ENCODE measurements at places on chromosomes 4 and X.

- no peak for DNase-seq
These were observed 32.1 kb downstream of the TAPT1 start for GRCh38 chr4:16194214-16194613.

DNA sequence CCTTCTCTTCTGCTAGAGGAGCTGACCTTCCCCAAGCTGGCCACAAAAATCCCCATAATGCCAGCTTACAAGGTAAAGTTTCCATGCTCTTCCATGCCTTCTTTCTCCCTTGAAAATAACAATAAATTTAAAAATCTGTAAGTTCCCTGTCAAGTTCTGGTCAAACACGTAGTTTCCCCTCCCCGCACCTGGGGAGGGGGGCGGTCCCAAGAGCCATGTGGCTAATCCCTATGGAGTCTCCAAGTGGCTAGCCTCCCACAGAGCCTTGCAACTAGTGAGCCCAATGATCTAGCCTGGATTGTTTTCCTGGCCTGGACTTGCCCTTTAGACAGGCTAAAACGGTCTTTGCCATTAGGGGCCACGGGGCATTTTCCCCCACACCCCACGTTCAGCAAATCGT lies 2.1 kb upstream of the NRK start:
- no peak for DNase-seq

- no peak for DNase-seq
These were observed 197.9 kb downstream of the SHOX start for GRCh38 chrX:828411-828959.

- DNase-seq: no peak
These were observed 40.6 kb upstream of the PRDX4 start for GRCh38 chrX:23626651-23627050.

DNA sequence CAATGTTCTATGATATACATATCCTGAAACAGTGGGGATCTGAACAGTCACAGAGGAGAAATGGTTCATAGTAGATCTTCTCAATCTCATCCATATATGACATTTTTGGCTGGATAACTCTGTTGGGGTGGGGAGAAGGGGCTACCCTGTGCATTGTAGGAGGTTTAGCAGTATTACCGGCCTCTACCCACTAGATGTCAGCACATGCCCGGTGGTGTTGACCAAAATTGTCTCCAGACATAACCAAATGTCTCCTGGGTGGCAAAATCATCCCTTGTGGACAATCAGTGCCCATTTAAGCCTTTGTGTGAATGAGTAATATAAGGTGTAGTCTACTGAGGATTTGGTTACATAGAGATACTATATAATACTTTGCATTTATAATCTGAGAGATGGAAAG lies 89.9 kb downstream of the PLS3 start:
- DNase-seq: peak; percentile 45

DNA sequence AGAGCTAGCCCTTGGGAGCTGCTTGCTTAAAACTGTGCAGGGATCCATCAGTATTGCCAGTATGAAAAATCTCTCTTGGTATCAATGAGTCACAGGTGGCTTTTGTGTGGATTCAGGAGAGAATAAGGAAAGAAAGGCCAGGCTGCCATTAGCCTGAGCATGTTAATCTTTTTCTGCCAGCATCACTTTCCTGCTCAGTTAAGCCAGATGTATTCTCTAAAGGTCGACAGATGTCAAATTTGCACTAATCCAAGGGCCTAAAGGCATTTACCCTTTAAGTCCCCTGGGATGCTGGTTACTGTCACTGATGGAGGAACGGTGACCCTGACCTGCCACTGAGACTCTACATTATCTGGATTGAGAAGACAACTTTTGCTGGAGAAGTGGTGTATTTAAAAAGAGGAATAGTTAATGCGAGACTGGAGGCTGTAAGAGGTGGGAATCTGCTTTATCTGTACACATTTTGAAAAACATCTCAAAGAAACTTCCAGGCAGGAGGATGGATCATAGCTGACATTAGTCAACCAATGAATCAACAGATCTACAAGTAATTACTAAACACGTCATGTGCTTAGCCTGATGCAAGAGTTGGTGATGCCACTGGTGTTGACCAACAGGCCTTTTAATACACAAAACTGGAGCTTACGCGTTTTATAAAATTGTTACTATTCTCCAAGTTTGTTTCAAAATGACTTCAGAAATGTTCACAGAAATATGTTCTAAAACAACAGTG lies 241.4 kb upstream of the ANXA3 start:
- DNase-seq: no peak

GRCh38 chrX:12885508-12885907 lies 18.6 kb downstream of the TLR7 start:
- DNase-seq: no peak

GRCh38 chr4:162162672-162163071 lies 1.1 kb downstream of the FSTL5 start:
- no peak for DNase-seq

- peak; percentile 52 for DNase-seq
These were observed 308.5 kb downstream of the EVC2 start for GRCh38 chr4:5399790-5400421.

GRCh38 chr4:76278583-76278982 lies 27.1 kb downstream of the FAM47E start:
- no peak for DNase-seq

- no peak for DNase-seq
These were observed 464.1 kb upstream of the TRAM1L1 start for GRCh38 chr4:117549524-117549923.

DNA sequence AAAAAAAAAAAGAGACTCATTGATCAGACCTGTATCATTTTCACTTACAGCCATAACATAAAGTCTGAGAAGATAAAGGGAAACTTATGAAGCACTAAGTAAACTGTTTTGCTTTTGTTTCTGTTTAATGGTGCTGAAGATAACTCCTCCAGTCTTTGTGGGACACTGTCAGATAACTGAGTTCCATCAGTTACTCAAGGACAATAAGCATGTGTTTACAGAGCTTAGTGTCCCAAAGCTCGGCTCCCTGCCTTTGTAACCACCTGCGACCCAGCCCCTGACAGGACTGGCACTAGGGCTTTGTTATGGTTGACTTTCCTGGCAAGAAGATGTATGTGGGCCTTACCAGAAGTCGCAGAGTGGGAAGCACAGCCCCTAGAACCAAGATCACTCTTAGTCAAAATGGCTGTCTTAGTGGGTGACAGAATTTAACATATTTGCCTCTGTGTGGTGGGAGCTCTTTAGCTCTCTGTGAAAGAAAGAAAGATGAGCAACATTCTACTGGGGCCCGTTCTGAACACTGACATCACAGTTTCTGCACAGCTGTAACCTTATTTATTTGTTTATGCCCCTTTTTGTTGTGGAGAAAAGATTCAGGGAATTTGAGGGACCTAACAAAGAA lies 68.1 kb downstream of the FNIP2 start:
- no peak for DNase-seq

DNA sequence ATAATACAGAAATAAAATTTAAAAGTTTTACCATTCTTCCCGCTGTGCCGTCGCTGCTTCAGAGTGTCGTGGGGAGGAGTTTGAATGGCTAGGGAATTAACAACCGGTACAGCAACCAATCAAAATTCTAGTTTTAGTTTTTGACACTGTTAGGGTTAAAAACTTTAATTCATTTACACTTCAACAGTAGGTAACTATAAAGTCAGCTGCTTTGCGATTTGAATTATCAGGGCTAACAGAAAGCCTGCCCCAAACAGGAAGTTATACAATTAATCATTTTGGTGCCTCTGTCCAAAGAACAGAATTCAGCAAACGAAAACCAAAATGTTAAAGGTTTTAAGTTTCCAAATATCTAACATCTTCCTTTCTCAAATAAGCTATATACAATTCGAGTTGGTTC lies 2.3 kb downstream of the HNRNPD start:
- no peak for DNase-seq

- no peak for DNase-seq
These were observed 217.8 kb downstream of the SHOX start for GRCh38 chrX:848386-848785.

- no peak for DNase-seq
These were observed 35.7 kb downstream of the DIPK2B start for GRCh38 chrX:45164995-45165394.

GRCh38 chrX:13076176-13076961 lies 31.9 kb upstream of the FAM9C start:
- DNase-seq: no peak

DNA sequence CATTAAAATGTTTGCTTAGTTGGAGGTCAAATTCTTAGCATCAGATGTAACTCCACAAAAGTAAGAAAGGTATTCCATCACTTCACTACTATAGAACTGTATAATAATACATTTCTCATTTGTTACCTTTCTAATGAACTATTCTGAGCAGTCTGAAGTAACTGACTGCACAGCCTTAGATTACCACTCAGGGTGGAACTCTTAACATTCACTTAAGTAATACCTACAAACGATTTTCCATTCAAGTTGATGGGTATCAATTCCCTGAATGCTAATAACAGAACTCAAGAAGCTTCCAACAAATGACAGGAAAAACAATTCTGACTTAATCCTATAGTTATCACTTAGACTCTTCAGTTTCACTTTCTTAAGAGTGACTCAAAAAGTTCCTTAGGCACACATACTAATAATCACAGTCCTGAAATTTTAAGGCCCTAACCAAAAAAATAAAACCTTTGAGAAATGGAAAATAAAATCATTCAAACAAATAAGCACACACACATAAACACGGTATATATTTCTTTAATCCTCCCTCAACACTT lies 20.9 kb downstream of the HNRNPD start:
- DNase-seq: no peak

GRCh38 chrX:26954029-26954428 lies 509.1 kb downstream of the PPP4R3C start:
- DNase-seq: no peak

GRCh38 chr4:56259655-56260054 lies 127.6 kb downstream of the AASDH start:
- DNase-seq: no peak

GRCh38 chrX:72468607-72469006 lies 104.0 kb downstream of the HDAC8 start:
- DNase-seq: no peak

DNA sequence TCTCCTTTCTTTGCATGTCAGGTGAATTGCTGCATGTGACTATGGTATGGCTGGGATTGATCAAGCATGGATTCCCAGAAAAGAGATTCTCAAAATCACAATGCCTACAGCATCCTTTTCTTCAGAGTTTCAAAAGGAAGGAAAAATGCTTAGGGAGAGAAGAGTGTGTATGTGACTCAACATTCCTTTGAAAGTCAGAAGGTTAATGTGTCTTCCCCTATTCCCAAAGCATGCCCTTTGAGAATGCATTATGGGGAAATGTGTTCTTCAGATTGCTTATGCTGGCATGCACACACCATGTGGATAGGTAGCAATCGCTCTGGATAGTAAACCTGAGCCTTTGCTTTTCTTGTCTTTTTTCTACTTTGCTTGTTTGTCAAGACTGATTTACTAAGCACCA lies 78.5 kb downstream of the ELOVL6 start:
- DNase-seq: no peak

DNA sequence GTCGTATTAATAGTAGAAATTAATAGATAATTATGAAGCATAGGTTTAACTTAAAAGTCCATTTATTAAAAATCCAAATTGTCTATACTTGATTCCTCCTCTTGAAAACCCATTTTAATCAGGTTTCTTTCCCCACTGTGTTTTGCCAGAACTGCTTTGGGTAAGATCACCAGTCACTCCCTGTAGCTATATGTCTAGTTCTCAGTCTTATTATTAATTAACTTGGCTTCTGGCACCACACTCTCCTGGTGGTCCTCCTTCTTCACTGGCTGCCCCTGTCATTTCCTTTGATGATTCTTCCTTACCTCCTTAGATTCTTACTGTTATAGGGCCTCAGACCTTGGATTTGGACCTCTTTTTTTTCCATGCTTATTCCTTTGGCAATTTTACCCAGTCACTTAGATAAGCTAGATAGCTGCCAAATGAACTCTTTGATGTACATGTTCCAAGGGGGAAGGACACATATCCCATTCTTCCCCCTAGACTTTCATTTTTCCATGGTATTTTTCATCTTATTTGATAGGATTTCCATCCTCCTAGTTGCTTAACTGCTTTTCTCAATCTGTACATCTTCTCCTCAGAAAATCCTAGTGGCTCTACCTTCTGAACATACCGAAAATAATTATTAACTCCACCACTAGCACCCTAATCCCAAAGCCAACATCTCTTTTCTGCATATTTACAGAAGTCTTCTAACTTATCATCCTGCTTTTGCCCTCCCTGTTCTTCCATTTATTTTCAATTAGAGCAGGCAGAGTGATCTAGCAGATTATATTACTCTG lies 24.5 kb downstream of the GIMD1 start:
- DNase-seq: no peak

- peak; percentile 74 for DNase-seq
These were observed at the start of gene ATP11C for GRCh38 chrX:139932901-139933796. TSS of gene ATP11C (minus strand) at chrX:139933053. CDS start at chrX:139932042, 1,011 bp downstream.

DNA sequence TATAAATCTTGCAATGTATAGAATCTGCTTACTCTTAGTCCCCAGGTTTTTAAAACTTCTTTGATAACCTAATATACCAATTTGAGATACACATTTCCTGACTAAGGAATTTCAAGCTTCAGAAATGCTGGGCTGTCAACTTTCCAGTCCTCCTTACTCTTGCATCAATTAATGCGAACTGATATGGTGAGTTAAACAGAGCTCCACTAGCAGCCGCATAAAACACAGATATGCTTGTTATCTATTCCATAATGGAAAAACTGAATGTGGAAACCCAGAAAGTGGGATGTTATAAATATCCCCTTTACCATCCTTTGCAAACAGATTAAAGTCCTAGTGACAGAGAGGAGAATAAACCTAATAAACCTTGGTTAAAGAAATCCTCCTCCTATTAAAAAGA lies 1913.7 kb downstream of the STIM2 start:
- DNase-seq: no peak

- peak; percentile 10 for DNase-seq
These were observed 445.4 kb downstream of the BCOR start for GRCh38 chrX:39652336-39652735.

GRCh38 chr4:175253184-175253902 lies 335.2 kb downstream of the ADAM29 start:
- no peak for DNase-seq

DNA sequence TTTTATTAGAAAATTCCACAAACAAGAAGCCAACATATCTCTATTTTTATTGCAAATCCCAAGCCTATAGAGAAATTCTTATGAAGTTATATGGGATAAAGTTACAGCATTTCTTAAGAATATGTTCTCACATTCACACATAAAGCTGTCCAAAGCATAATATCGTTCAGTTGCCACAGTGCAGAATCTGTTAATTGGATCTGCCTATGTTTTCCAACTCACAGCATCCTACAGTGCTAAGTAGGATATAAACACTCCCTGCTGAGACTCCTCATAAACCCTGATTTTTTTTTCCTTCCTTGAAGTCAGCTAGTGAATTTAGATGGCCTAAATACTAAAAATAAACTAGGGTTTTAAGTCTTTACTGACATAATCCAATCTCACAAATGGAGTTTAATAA lies 307.9 kb downstream of the PDGFC start:
- DNase-seq: no peak

GRCh38 chrX:154373340-154374306 lies 811 bp downstream of the FLNA start:
- peak; percentile 61 for DNase-seq

DNA sequence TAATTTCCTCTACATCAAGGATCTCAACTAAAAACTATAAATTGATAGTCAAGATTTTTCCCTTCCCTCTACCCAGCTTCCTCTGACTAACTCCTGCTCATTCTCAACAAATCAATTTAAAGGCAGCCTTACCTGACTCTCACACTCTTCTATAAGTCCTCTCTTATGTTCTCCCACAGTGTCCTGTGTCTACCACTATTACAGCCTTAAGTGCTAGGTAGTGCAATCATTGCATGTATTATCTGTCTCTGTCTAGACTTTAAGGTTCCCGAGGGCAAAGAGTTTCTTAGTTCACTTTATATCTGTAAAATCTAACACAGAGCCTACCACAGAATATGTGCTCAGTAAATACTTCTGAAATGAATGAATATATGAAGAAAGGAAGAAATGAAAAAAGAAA lies 123.7 kb downstream of the BTC start:
- DNase-seq: no peak
